Activated T-helper 1 cell treated with Interleukin-2 at 50 U/mL for 16 hours (primary cell): ENCODE measurements at places on chromosomes 13 and 19.

DNA sequence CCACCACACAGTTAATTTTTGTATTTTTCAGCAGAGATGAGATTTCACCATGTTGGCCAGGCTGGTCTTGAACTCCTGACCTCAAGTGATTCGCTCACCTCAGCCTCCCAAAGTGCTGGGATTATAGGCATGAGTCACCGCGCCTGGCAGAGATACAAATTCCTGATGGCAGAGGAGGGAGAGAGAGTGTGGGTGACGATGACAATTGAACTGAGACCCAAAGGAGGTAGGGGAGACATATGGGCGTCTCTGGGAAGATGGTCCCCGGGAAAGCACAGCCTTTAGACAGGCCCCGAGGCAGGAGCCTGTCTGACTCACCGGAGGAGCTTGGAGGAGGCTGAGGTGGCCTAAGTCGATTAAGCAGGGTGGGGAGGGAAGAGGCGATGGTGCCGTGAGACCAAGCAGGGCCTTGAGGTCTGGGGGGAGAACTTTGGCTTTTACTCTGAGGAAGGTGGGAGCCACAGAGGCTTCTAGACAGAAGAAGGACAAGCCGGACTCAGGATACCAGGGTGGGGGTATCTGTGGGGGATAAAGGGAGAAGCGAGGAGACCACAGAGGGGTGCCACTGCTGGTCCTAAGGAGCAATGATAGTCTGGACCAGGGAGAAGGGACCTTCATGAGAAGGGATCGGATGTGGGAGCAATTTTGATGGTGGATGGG, 38.2 kb downstream of the ARRDC2 start:
- no peak for DNase-seq

DNA sequence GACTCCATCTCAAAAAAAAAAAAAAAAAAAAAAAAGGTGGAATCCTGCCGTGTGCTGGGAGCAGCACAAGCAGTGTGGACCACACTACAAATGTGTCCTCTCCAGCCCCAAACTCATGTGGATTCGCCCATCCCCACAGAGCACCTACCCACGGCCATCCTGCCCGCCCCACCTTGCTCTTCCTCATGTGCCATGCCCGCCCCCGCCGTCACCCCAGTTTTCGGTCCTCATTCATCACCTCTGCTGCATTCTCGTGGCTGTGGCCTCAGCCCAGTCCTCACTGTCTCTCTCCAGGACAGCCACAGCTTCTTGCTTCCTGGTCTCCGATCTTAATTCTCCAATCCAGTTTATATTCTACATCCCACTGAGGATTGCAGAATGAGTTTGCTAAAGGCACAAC, 80.0 kb upstream of the TM9SF2 start:
- DNase-seq: no peak

DNA sequence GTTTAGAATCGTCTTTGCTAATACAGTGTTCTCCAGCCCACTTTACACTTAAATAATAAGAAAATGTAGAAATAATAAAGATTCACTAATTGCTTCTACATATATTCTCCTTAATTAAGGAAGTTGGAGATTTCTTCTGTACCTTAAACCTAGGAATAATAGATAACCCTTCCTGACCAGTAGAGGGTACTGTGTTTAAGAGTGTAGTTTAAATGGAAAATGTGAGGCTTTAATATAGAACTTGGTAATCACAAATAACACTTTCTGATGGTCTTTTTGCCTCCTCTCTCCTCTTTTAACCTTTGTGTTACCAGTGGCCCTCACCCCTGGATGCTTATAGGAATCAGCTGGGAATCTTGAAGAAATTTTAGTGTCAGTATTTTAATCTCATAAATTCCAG, 20.7 kb downstream of the POMP start:
- DNase-seq: no peak

DNA sequence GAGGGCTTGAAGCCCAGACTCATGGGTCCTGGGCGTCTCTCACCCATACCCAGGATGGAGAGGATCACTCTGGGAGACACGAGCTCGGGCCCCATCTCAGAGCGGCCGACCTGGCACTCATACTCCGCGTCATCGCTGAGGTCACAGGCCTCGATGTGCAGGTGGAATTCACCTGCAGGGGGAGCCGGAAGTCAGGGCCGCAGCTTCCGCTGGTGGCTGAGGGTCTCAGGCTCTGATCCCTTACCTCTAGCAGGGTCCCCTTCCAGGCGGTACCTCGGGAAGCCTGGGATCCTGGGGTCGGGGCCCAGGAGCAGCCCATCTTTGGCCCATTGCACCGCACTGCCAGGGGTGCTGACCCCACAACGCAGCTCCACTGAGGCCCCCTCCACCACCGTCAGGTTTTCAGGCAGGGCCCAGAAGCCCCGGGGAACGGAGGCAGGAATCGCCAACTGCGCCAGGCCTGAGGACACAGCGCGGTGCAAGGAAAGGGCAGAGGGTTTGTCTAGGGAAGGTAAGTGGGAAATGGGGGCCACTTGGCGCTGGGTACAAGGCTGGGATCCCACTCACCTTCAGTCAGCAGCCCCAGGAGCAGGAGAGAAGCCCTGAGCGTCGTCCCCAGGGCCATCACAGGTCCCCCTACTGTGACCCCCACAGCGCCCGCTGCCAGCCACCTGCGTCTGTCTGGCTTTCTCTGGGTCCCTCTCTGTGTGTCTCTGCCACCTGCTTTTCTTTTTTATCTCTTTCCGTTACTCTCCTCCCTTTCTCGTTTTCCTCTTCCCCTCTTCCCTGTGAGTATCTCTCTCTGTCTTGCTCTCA, 883 bp downstream of the NPHS1 start:
- no peak for DNase-seq

DNA sequence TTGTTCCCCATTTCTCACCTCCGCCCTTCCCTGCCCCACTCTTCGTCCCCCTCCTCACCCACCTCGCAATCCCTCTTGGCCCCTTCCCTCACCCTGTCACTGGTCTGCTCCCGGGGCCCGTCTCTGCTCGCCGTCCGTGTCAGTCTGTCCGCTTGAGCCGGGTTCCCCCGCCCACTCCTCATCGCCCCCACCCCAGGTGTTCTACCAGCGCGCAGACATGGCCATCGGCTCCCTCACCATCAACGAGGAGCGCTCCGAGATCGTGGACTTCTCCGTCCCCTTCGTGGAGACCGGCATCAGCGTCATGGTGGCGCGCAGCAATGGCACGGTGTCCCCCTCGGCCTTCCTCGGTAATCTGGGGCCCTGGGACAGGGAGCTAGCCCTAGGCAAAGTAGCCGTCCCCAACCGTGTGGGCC, 22.3 kb downstream of the GRIN2D start:
- no peak for DNase-seq

- no peak for DNase-seq
Observed at GRCh38 chr19:1289686-1290025, 4.0 kb downstream of the EFNA2 start.

DNA sequence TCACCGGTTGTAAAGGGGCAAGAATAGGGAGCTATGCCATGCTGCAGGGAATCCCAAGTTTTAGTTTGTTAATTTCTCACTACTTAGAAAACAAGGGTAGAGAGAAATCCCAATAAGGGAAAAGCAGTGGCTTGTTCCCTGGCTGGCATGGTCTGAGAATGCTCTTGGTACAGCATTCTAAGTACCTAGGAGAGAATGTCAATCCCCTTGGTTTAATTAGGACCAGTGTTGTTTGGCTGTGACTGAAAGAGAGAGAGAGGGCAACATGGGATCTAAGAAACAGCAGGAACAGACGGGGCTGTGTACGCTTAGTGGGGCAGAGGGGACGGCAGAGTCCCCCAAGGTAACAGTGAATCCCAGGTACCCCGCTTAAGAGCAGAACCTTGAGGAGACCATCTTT, 228.8 kb downstream of the PCDH9 start:
- DNase-seq: no peak

DNA sequence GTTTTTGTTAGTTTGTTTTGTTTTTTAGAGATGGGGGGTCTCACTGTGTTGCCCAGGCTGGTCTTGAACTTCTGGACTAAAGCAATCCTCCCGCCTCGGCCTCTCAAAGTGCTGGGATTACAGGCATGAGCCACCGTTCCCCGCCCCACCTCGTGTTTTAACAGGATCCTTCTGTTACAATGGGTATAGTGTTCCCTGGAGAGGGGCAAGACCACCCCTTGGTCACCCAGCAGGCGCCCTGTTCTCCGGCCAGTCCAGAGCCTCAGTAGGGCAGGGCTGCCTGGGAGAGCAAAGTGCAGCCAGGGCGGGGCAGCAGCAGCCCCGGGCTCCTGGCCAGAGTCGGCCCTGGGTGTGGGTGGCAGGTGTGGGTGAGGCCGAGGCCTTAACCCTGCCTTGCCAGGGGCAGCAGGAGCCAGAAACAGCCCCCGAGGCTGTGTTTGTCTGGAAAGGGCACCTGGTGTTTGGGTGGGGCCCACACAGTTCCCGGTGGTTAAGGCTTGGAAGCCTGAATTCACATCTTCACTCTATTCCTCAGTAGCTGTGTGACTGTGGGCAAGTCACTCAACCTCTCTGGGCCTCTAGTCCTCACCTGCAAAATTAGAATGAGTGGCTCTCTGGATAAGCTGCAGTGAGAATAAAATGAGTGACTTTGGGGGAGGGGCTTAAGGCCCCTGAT, 7.2 kb downstream of the VASP start:
- no peak for DNase-seq

- DNase-seq: no peak
Observed at GRCh38 chr13:99601535-99601934, 100.3 kb downstream of the TM9SF2 start.
